ENCODE measurements at places on chromosomes 16 and 17.

- DNase-seq = no peak
Observed at GRCh38 chr16:52544703-52545102, 2.2 kb downstream of the TOX3 start.

DNA sequence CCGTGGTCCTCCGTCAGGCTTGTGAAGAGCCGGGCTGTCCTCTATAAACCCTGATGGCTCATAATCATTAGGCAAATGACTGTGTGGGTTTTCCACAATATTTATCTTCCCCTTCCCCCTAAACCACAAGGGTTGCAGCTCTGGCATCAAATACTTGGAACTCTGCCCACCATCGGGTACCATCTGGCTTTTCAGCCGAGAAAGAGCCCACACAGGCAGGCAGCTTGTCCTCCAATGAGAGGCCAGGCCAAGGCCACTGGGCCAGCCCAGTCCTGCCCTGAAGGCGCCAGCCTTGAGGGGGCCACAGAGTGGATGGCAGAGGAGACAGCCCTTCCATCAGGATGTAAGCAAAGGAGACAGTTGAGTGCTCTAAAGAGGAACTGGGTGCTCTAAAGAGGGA lies 31.8 kb upstream of the NAT9 start:
- DNase-seq = no peak

DNA sequence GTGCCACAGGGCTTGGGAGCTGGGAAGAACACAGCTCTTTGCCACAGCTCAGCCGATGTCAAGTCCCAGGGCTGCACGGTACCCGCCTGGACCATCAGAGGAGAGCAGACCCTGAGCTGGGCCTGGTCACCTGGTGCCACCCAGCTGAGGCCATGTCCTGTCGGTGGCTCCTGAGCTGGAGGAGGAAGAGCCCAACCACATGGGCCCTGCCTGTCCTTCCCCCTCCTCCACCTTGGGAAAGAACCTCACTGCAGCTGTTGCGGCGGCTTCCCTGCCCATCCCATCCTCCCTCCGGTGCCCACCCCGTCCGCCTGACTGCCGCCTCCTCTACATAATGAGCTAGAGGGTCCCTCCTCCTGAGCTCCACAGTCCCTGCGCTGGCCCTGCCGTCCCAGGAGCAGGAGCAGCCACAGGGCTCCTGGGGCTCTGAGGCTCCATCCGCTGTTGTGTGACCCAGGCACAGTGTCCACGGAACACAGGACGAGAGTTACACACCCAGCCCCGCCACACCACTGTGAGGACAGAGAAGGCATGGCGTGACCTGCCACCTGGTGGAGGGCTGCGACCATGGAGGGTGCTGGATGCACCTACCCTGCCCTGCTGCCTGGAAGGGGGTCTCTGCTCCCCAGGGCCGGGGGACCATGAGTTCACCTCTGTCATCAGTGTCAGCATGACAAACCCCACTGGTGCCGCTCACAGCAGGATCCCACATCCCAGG lies 21.4 kb upstream of the CHMP6 start:
- DNase-seq = no peak

- DNase-seq = no peak
Observed at GRCh38 chr17:16918443-16918842, 53.5 kb downstream of the TNFRSF13B start.

DNA sequence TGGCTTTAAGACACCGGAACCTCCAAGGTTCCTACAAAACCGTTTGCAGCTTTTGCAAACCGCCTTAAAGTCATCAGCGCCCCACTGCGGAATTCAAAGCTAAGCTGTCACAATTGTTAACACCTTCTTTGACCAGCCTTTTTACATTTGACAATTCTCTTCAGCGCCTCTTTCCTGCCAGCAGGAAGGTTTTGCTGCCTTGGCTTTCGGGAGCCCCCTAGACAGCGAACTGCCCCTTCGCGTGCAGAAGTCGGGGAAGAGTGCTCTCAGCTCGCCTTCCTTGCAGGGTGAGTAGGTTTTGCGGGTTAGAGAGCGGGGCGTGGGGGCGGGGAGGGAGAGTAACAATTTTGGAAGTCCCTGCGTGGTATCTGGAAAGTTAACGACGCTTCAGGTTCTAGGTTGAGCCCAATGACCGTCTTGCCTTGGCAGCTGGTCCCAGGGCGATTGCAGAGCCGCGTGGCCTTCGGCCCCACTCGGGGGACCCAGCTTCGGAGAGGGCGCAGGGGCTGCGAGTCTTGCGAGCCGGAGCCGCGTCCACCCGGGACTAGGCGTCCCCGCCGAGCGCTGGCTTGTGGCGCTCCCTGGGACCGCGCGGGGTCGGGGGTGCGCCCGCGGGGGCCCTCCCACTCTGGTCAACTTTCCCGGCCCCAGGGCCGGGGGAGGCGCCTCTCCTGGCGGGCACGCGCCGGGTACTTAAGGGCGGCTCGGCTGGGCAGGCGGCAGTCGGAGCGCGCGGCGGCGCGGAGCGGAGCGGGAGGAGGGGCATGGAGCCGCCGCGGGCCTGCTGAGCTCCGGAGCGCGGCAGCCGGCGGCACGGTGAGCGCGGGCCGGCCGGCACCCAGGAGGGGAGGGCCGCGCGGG lies at the start of gene HAS3:
HAS3 (plus strand) TSS at position 153 of the 861 bp plus-strand sequence. CDS start 3,743 bp downstream, outside the sequence.
- no peak for DNase-seq

GRCh38 chr17:81923302-81924260 lies 4.0 kb downstream of the MAFG start:
- DNase-seq = no peak

DNA sequence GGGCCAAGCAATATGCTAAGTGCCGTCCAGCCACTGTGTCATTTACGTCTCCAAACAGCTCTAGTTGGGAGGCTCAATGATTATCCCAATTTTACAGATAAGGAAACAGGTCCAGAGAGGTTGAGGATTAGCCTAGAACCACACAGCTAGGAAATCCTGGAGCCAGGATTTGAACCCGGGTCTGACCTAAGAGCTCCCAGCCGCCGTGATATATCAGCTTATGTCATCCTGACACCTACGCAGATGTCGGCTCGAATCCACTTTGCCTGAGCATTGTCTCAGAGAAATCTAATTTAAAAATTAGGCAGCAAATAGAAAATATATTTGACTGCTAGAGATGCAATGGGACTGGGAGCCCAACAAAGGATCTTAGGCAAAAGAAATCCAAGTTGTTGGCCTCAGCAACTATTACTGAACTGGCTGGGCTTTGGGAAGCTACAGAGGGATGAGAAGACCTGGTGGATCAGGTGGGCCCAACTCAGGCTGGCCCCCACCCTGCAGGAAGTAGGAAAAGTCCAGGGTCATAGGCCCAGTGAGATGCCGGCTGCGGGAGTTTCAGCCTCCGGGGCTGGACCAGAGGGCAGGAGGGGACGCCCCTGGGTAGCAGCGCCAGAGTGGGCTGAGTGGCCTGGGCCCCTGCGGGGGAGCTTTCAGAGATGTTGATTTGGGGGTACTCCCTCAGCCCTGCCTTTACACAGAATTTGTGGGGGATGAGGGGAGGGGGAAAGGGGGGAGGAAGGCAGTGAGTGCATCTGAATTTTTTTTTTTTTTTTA lies 35.1 kb upstream of the IL21R start:
- DNase-seq = no peak

- DNase-seq = no peak
Observed at GRCh38 chr17:73998653-73999645, 204.5 kb upstream of the RPL38 start.

DNA sequence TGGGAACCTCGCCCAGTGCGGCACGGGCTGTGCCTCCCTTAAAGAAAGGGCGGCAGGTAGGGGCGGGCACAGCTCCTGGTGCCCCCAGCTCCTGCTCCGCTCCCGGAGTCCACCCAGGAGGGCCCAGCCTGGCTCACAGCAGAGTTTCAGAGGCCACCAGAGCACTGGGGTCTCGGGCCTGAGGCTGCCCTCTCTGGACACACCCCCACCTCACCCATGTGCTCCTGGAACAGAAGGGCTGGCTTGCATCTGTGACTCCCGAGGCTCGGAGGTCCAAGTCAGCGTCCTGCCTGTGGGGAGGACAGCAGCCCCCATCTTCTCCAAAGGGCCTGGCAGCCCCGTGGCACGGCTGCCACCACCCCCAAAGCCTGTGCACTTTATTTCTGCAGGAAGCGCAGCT lies 62.7 kb downstream of the RBFOX3 start:
- DNase-seq = no peak

GRCh38 chr16:88705076-88705684 lies 1.0 kb downstream of the RNF166 start:
- DNase-seq = no peak

GRCh38 chr16:86566601-86566965 lies at the start of gene FOXC2:
Gene FOXC2, plus strand, starts transcription at chr16:86566829. Its CDS starts 507 bp downstream, at chr16:86567336.
- no peak for DNase-seq

- no peak for DNase-seq
Observed at GRCh38 chr16:86037999-86038925, 139.3 kb downstream of the IRF8 start.

DNA sequence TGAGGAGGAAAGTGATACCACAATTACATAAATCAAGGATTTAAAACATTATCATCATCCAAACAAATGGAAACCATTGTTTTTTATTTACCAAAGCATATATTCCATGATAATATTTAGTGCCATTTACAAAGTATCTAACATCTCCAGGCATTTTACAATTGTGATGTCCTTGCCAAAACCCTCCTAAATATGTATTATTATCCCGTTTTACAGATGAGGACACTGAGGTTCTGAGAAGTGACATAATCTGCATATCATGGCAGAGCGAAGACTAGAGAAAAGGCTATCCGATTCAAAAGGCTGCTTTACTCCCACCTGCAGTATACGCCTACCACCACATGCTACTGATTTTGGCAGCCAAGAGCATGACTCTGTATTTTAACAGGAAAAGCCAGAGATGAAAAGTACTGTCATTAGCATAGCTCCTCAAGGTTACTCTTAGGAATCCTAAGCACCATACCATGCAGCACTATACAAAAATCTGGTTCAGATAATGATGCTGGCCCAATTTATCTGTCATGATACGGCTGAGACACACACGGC lies 301.4 kb downstream of the CA10 start:
- DNase-seq = no peak

DNA sequence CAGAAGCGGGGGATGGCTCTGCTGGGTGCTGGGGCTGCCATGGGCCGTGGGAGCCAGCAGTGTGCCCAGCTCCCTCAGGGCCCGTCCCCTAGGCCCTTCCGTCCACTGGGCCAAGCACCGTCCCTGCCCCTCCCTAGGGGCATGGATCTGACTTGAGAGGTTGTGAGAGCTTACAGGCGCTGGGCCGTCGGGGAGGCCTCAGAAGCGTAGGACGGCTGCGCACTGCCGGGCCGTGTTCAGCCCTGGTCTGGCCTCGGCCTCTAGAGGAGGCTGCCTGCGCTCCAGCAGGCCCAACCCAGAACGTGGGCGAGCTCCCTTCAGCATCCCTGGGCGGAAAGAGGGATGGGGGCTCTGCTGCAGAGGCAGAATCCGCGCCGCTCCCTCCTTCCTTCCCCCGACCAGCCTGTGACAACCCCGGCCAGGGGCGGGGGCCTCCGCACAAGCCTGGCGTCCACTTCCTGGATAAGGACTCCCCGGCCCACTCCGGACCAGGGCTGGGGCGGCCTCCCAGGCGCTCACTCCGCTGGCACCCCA lies 685 bp upstream of the MPG start:
- DNase-seq = no peak

DNA sequence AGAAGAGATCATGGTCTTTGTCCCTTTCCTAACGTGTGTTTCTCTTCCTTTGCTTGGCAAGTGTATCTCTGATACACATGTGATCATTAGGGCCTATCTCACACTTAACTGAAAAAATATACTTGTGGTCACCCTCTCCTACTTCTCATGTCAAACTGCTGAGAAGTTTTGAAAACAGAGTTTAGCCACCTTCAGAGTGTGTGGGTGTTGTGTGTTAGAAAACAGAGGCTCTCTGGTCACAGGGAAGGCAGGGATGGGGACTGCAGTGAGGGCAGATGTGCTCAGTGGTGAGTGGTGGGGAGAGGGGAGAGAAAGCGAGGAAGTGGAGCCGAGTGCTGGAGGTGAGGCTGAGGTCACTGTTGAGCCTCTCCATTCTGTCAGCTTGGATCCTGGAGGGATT lies 29.4 kb downstream of the GRB7 start:
- DNase-seq = no peak

- DNase-seq = no peak
Observed at GRCh38 chr16:46859719-46860152, 24.4 kb upstream of the GPT2 start.

DNA sequence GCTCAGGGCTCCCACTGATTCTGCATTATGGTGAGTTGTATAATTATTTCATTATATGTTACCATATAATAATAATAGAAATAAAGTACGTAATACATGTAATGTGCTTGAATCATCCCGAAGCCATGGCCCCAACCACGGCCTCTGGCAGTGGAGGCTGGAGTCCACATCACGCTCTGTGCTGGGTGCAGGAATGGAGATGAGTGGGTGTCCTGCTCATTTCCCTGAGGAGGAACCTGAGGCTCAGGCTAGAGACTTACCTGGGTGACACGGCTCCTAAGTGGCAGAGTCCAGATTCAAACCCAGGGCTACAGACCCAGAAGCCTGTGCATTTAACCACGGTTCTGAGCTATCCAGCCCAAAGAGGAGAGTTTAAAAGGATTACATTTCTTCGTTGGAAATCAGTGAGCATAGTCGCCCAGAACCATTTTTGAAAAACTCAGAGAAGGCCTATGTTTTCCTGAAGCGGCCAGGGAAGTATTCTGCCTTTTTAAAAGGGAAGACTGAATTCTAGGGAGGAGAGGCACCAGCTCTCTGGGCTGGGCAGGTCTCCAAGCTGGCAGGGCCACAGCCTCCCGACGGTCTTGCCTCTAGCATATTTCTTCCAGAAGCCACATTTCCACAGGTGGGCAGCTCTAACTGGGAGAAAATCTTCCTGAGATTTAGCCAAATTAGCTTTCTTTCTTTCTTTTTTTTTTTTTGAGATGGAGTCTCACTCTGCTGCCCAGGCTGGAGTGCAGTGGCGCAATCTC lies 6.7 kb downstream of the IL4R start:
- DNase-seq = no peak

DNA sequence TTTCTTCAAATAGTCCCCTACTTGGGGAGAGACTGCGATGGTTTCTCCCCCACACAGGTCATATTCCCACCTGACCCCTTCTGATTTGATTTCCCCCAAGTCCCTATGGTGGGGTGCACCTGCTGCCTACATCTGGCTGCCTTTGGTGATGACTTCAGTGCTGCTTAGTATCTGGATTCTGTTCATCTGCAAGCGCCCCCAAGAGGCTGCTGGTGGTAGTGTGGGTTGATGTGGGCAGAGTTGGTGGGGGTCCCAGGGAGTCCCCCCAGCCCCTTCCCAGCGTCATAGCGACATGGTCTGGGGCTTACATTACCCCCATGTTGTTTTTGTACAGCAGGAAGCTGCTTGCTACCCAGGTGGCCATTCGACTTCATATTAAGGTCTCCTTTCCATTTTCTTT lies 99.2 kb downstream of the NTN1 start:
- no peak for DNase-seq

- DNase-seq = no peak
Observed at GRCh38 chr17:40020146-40020545, 4.9 kb downstream of the CSF3 start.

DNA sequence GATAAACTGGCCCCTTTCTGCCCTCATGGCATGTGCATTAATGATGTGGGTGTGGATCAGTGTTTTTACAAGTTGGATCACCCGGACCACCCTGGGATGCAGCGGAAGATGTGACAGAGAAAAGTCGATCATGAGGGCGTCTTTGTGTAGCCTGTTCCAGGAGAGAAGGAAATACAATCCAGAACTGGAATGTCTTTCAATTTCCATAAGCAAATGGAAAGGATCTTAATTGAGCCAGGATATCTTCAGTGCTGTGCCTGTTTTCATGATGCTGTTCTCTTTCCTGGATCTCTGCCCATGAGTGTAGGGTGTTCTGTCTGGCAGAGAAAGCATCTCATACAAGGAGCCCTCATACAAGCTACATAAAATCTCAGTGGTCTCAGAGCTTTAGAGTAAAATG lies 481.4 kb downstream of the XYLT1 start:
- no peak for DNase-seq

GRCh38 chr16:85152414-85153030 lies 40.2 kb upstream of the CIBAR2 start:
- no peak for DNase-seq

GRCh38 chr16:50652836-50653425 lies 28.2 kb downstream of the SNX20 start:
- no peak for DNase-seq
